D341Med (cell line): ENCODE measurements at places on chromosomes 7 and 10.
A peak's percentile ranks its signal among the peaks of the same experiment; 100 is the strongest.

DNA sequence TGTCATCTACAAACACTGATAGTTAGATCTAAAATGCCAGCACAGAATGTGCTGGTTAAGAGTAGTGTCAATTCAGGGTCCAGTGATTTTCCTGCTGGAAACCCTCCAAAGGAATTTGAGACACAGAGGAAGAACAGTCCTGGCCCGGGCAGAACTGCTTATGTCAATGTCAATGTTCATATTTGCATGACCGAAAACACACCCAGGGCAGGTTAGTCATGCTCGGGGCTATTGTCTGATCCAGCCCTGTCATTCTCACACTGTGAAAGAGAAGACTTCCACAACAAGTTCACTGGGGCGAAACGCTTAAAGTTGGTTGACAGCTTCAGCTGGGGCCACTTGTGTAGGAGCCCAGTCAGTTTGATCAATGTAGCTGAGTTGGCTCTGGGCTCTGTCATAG is 139.3 kb downstream of the C1GALT1 start:
- no peak for DNase-seq

DNA sequence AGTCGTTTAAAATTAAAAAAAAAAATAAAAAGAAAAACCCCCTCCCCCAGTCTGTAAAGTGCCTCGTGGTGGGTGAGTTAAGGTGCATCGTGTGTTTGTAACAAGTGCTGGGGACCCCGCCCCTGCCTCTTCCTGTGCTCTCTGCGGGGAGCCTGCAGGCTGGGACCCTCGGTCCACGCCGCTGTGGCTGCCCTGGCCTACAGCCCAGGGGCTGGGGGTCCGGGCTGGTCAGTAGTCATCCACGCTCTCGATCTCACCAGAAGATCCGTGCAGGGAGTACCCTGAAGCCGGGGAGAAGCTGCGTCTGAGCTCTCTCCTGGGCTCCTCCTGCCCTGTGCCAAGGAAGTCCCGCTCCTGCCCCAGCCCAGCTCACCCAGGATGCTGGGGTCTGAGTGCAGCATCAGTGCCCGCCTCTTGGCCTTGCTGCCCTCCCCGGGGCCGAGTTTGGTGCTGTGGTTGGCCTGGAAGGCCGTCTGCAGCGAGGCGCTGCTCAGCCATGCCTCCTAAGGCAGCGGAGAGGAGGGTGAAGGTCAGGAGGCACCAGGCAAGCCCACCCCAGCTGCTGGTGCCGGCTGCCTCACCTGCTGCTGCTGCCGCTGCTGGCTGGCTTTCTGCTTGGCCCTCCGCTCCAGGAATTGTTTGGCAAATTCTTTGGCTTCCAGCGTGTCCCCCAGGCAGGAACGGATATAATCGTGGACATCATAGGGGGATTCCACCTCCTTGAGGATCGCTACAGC is 8.1 kb downstream of the GNB2 start:
- peak; percentile 34 for DNase-seq

- no peak for DNase-seq
These were observed 71.4 kb downstream of the AHR start for GRCh38 chr7:17369691-17370426.

- DNase-seq = no peak
These were observed 508.3 kb downstream of the SORCS3 start for GRCh38 chr10:105149371-105149891.

GRCh38 chr7:29865526-29865925 is 59.2 kb downstream of the WIPF3 start:
- no peak for DNase-seq

DNA sequence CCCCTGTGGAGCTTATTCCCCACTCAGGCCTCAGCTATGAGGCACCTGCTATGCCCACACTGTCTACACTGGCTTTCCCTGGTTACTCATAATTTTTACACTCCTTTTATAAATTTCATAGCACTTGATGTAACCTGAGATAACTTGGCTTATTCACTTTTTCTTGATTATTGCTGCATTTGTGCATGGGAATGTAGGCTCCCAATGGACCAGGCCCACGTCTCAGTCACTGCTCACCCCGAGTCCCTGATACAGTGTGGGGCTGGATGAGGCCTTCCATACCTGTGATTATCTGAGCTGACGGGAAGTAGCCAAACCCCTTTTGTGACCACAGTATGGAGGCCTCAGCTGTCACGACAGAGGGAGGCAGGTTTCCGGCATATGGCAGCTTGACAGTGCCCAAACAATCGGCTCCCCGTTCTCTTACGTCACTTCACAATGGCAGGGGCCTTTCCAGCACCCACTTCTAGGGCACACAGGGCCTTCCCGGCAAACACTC is 645.3 kb downstream of the ACTR3B start:
- DNase-seq = no peak

DNA sequence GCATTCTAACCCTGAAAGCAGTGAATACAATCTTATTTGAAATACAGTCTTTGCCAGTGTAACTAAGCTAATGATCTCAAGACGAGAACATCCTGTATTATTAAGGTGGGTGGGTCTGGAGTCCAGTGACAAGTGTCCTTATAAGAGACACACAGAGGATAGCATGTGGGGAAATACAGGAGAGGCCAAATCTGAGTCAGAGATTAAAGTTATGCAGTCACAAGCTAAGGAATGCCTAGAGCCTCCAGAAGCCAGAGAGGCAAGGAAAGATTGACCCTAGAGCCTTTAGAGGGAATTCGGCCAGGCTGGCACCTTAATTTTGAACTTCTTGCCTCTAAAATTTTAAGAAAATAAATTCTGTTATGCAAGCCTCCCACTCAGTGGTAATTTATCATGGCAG is 87.5 kb upstream of the HGF start:
- DNase-seq = no peak

GRCh38 chr10:102398172-102399020 is 2.9 kb downstream of the NFKB2 start:
- DNase-seq = no peak

- DNase-seq = peak; percentile 30
These were observed 913 bp downstream of the NPY start for GRCh38 chr7:24284699-24285506.

DNA sequence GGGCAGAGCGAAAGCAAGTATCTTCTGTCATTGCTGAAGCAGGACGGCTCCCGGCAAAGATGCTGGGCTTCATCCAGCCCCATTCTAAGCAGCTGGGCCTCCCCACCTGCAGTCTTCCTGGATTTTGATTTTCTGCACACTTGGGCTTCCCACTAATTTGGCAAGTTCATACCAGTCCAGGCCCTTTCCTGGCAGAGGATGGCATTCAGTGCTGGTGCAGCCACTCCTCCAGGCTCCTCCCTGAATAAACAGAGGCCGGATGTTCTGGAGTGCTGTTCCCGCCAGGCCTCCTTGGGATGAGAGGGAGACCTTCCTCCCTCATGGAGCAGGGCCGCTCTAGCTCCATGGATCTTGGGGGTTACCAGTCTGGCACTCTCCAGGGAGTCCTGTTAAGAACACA is 3.4 kb downstream of the BAG3 start:
- no peak for DNase-seq

- no peak for DNase-seq
These were observed 58.9 kb downstream of the CALML3 start for GRCh38 chr10:5583525-5584175.

DNA sequence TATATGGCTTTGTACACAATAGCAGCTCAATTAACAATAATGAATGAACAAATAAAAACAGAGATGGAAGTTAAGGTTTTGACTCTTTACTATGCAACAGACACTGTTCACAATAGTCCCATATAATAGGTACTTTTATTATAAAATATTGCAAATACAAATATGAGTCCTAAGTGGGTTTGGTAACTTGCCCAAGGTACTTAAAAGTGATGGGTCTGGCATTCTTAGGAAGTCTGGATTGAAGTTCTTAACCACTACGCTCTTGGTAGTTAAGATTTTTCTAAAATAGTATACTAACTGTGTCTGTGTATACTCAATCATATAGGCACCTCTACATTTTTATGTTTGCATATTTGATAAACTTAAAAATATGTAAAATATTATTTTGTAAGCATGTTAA is 55.5 kb downstream of the HGF start:
- no peak for DNase-seq

GRCh38 chr7:32256376-32256775 is 186.2 kb upstream of the PDE1C start:
- DNase-seq = no peak

DNA sequence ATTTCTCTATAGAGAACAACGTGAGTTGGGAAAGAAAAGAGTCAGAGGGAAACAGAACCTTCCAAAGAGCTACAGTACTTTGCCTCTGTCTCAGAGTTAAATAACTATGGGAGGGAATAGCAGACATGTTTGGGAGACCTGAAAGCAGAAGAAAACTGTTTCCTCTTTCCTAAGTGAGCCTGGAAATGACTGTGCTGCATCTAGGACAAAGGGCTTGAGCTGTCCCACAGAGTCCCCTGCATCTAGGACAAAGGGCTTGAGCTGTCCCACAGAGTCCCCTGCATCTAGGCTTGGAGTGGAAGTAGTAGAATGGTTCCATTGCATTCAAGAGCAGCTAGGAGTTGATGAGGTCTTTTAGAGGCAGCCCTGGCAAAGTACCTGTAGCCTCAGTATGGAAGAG is 149.7 kb downstream of the DKK1 start:
- no peak for DNase-seq

- no peak for DNase-seq
These were observed 73.0 kb upstream of the CSTF2T start for GRCh38 chr10:51772387-51772786.

GRCh38 chr7:126696256-126697038 is 556.3 kb downstream of the GRM8 start:
- DNase-seq = no peak

GRCh38 chr7:115840702-115841101 is 189.9 kb downstream of the TFEC start:
- no peak for DNase-seq

DNA sequence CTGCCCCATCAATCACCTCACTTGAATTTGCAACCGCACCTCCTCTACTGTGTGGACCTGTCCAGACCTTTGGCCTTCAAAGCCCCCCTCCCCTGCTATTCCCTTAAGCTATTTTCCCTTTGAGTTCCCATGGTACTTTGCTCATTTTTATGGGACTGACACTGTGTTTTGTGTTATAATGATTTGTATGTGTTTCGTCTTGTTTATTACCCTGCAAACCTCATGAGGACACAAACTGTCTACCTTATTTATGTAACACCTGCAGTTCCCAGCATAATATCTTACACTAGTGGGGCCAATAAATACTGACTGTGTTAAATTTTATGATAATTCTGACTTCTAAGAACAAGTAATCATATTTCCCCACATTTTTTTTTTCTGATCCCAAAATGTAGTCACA is 70.6 kb downstream of the CLEC2L start:
- DNase-seq = no peak

DNA sequence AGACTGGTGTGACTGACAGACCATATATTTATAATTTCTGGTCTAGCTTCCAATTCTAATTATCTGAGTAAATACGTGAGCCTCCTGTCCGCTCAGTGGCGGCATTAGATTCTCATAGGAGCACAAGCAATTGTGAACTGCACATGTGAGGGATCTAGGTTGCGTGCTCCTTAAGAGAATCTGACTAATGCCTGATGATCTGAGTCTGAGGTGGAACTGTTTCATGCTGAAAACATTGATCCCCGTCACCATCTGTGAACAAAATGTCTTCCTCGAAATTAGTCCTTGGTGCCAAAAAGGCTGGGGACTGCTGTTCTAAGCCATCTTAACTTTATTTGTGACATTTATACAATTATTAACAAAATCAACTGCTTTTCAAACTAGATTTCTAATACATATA is 164.7 kb upstream of the MEOX2 start:
- no peak for DNase-seq

- no peak for DNase-seq
These were observed 125.8 kb downstream of the DOCK4 start for GRCh38 chr7:112080441-112080840.

GRCh38 chr7:146096994-146097393 is 19.6 kb upstream of the CNTNAP2 start:
- DNase-seq = peak; percentile 54

DNA sequence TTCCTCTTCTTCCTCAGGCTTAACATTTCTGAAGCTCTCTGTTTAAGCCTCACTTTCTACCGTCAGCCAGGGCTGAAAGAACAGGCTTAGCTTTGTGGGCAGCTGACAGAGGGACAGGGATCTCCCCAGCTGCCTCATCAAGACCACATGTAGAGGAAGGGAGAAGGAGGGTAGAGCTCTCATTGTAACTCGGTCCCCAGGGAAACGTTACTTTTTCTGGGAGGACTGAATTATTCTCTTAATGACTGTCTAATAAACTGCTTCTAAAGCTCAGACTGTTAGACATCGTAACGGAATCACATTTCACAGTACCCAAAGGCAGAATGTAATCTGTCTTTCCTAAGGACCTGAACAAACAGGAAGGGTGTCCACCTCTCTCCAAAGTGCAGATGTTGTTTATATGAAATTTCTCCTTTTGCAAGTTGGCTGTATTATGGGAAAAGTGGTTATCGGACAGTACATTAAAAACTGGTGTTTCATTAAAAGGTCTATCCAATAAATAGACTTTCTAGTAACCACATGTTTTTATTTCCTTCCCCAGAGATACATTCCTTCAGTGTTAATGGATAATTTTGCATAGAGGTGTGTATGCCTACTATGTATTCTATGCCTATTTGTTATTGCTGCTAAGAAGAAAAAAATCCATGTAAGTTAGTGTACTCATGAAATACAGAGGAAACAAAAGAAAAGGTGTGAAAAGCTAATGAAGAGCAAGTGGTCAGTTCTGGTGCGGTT is 144.2 kb downstream of the CTTNBP2 start:
- DNase-seq = no peak

GRCh38 chr7:155992538-155992937 is 180.3 kb upstream of the SHH start:
- peak; percentile 8 for DNase-seq

- no peak for DNase-seq
These were observed 231.2 kb downstream of the SNX13 start for GRCh38 chr7:17709127-17709526.

- no peak for DNase-seq
These were observed 58.3 kb downstream of the MICALL2 start for GRCh38 chr7:1401011-1401410.

DNA sequence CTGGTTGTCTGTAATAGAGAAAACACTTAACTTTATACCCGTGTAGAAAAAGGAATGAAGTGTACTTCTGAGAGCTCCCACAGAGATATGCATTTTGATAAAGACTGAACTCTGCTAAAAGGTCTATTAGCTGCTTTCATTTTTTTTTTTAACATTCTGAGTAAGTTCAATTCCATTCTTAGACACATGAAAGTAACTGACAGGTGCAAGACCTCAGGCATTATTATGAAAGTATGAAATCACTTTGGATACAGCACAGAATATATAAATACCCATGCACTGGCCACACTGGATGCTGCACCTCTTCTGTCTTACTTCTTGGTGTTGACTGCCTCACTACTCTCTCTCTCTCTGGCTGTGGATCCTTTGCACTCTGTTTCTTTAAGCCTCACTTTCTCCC is 46.2 kb downstream of the VWDE start:
- DNase-seq = no peak

GRCh38 chr7:18638594-18639452 is 143.3 kb downstream of the HDAC9 start:
- no peak for DNase-seq
